GM12891 (cell line): ENCODE measurements at places on chromosomes 5 and 9.

DNA sequence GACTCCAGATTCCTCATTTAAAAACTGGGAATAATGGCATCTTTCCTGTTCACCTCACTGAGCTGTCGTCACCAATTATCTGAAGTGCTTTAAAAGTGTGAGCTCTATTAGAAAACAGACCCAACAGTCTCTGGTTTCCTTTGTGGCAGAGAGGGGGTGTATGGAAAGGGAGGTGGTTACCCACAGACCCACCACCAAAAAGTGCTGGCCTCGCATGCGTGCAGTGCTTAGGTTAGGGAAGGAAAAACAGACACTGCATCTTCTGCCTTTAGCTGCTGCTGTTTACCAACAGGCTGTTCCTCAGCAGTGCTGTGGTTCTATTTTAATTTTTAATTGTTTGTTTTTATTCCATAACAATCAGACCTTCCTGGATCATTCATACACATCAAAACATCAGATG is 249.6 kb downstream of the PIK3R1 start:
- DNase-seq = no peak

- DNase-seq = no peak
Observed at GRCh38 chr5:10266137-10266536, 16.1 kb downstream of the CCT5 start.

DNA sequence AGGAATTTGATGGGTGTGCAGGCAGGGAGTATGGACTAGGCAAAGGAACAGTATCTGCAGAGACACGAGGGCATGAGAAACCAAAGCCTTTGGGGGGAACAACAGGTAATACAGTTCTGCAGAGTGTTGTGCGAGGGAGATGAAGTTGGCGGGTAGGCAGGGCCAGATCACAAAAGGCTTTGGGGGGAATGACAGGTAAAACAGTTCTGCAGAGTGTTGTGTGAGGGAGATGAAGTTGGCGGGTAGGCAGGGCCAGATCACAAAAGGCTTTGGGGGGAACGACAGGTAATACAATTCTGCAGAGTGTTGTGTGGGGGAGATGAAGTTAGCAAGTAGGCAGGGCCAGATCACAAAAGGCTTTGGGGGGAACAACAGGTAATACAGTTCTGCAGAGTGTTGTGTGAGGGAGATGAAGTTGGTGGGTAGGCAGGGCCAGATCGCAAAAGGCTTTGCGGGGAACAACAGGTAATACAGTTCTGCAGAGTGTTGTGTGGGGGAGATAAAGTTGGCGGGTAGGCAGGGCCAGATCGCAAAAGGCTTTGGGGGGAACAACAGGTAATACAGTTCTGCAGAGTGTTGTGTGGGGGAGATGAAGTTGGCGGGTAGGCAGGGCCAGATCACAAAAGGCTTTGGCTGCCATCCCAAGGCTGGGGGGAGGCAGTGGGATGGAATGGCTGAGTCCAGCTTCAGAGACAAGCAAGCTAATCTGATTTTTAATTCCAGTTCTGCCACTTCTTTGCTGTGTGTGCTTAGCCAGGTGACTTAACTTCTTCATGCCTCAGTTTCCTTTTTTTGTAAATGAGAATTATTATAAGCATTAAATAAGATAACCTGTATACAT is 33.0 kb downstream of the FRMPD1 start:
- DNase-seq = no peak

GRCh38 chr5:178434851-178435250 is 155.3 kb downstream of the COL23A1 start:
- no peak for DNase-seq

GRCh38 chr5:68049053-68049713 is 166.4 kb upstream of the PIK3R1 start:
- no peak for DNase-seq

GRCh38 chr9:110776221-110776620 is 107.6 kb downstream of the MUSK start:
- DNase-seq = no peak

GRCh38 chr9:110028676-110029075 is 179.3 kb downstream of the C9orf152 start:
- DNase-seq = no peak

DNA sequence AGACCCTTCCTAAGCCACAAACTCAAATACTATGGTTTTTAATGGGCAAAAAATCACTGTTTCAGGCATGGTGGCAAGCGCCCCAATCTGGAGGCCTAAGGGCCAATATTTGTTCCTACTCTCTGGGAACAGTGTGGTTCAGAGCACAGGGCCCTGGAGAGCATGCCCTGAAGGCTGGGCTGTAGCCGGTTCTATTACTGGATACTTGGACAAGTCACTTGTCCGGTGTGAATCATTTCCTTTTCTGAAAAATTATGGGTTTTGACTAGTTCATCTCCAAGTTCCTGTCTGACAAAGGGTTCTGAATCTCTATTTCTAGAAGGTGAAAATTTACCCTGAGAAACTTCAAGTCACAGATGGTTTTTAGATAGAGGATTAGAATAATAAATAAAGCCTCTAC is 75.0 kb downstream of the OTULIN start:
- no peak for DNase-seq

DNA sequence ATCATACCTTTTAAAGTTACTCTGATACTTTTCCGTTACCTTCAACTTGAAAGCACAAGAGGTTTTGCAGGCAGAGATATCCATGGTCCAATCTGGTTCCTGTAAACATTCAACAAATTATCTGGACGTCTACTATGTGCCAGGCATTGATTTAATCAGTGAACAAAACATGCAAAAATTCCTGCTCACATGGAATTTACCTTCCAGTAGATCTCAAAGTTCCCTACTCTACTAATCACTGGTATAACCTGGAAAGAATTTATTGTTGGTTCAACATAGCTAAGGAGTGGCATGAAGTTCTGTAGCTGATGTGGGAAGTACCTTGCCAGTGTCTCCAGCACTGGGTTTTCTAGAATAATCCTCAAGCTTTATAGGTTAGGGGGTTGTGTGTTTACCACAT is 9.8 kb downstream of the OCLN start:
- DNase-seq = no peak

- DNase-seq = no peak
Observed at GRCh38 chr5:66739021-66739420, 142.8 kb downstream of the MAST4 start.

GRCh38 chr9:4430432-4431261 is 59.6 kb upstream of the SLC1A1 start:
- DNase-seq = no peak

- no peak for DNase-seq
Observed at GRCh38 chr9:18971909-18972308, 61.1 kb downstream of the SAXO1 start.

DNA sequence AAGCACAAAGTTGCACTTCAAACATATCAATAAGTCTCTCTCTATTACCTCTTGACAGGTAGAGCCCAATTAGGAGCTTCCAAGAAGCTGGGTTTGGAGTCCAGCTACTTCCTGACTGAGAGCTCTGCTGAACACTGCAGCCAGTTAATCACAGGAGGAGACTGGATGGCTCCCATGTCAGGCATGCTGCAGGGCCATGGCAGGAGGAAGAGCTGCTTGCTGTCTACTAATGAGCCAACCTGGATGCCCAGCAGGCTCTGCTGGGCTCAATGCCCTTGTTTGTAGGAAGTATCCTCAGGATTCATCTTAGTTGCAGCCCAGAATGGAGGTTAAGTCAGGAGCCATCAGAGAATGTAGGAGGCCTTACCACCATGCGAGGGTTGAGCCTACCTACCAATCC is 91.9 kb downstream of the TMEM215 start:
- no peak for DNase-seq

DNA sequence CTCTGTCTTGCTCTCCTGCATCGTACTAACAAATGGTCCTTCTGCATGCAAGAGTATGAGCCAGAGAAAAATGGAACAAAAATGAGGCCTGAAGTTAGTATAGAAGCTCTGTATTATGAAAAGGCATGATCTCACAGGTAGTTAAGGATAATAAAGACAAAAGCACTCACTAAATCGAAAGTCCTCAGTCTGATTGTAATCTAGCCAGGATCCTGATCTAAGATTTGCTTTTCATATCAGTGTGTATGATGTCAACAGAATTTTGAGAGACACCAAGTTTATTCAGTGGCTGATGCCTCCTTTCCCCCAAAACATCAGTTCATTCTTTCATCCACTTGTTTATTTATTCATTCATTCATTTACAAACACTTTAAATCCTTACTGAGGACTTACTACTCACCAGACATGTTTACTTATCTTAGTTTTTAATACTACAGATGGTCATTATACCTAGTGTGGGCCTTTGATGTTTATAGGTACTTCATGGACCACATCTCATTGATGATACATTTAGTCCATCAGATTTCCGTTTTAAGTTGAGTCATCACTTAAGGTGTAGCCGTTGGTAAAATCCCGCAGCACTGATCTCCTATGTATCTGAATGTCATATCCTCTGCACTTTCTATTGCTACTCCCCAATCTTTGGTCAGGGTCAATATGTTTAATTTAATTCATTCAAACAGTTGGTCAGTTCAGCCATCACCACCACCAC is 105.2 kb upstream of the DHFR start:
- DNase-seq = no peak
